ENCODE measurements at places on chromosomes 4 and X.

- DNase-seq: no peak
These were observed 23.8 kb downstream of the ARFIP1 start for GRCh38 chr4:152803541-152803940.

- DNase-seq: no peak
These were observed 141.3 kb upstream of the NALF2 start for GRCh38 chrX:69362856-69363255.

GRCh38 chrX:1264556-1264955 is 4.1 kb upstream of the CSF2RA start:
- DNase-seq: no peak

- DNase-seq: no peak
These were observed 1.3 kb downstream of the TMEM165 start for GRCh38 chr4:55397126-55397436.

GRCh38 chr4:45971108-45971507 is 152.7 kb downstream of the GABRG1 start:
- no peak for DNase-seq

GRCh38 chrX:54087661-54088060 is 43.4 kb upstream of the PHF8 start:
- DNase-seq: no peak

GRCh38 chr4:188975271-188975670 is 836.0 kb downstream of the TRIML1 start:
- DNase-seq: no peak

- DNase-seq: no peak
These were observed 349.2 kb downstream of the ADGRL3 start for GRCh38 chr4:61549336-61549735.

GRCh38 chr4:37686373-37687193 is at the start of gene RELL1:
Gene RELL1 (minus strand): TSS chr4:37686376. CDS start chr4:37686287, 89 bp downstream.
- DNase-seq: peak; percentile 99

GRCh38 chrX:129933700-129934099 is 27.7 kb downstream of the UTP14A start:
- no peak for DNase-seq

Measured in hematopoietic multipotent progenitor cell treated with erythropoietin and hydrocortisone succinate and interleukin-3 and kit ligand, for 4 days (in vitro differentiated cells).